NCI-H1048 (cell line): ENCODE measurements at places on chromosomes 2 and 18.

DNA sequence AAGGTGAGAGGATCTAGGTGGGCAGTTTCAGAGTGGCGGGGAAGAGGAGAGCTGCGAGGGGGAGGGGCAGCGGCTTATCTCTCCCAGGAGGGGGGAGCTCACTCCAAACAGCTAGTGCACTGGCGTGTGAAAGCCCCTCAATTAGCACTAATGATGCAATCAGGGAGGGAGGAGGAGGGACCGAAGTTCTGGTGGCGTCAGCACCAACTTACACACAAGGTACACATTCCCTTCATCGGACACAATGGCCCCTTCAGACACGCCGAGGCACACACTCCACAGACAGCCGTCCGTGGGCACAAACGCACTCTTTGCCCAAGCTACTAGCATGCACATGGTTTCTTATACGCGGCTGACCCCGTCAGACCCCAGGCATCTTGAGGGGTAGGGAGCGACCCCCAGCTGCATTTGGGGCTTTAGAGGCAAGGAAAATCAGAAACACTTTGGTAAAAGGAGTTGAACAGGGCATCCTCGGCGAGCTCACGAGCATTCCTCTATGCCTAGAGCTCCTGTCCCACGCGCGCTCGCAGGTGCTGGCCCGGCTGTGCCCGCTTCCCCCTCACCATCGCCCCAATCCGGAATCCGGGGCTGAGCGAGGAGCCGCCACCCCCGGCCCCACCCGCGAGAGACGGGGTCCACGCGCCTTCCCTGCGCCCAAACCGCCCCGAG, 868 bp upstream of the PKDCC start:
- no peak for DNase-seq

DNA sequence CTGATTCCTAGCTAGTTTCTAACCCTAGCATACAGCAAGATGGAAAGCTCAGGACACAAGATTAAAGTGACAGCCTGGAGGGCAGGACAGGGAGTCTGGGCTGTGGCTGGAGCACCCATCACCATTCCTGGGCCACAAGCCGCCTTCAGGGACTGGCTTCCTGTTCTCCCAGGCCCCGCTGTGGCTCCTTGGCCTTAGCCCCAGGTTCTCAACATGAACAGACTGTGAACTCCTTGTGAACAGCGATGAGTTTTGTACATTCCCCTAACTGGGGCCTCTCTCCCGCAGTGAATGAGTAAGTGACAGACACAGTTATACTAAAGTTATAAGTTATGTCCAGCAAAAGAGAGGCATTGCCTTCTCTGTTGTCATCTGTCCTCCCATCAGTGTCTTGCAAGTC, 35.9 kb upstream of the SLC14A1 start:
- DNase-seq: no peak

- DNase-seq: no peak
Measured at GRCh38 chr2:156476850-156477206, 40.6 kb downstream of the GPD2 start.

DNA sequence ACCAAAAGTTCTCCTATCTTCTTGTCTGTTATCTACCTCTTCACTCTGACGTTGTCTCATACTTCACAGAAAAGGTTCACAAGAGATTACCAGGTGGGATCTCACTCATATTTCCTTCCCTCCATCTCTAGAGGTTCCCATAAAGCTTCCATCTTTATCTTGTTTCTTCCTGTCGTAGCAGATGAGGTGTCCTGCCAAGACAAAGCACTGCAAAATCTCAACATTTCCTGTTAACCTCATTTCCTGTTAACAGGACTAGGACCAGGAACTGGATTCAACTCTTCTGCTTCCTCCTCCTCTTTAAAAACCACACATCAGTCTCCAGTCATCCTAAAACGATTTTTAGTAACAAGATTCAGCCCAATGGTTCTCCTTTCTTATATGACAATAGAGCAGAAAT, 512.8 kb upstream of the NRP2 start:
- DNase-seq: no peak

- DNase-seq: no peak
Measured at GRCh38 chr2:25692143-25692542, 18.8 kb upstream of the DTNB start.

DNA sequence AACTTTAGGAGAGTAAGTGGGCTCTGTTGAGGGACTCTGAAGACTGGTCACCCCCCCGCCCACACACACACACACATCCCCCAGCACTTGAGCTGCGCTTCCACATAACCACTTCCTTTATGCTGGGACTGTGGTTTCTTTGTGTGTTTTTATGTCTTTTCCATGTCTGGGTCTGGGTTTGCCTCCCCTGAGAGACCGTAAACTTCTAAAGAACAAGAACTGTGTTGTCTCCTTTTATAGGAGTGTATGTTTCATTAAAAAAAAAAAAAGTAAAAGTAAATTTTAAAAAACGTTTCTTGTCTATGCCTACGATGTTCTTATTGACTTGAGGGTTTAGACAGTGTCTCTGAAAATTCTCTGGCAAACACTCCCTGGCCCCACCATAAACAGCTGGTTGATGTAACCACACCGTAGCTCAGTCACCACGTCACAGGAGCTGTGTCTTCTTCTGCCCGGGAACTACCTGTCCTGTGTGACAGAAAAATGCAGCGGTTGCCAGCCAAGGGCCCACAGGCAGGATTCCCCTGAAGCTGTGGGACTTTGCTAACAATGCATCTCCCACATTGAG, 68.0 kb downstream of the KLHL29 start:
- DNase-seq: no peak

- no peak for DNase-seq
Measured at GRCh38 chr18:47944972-47945852, 14.8 kb upstream of the SMAD2 start.

DNA sequence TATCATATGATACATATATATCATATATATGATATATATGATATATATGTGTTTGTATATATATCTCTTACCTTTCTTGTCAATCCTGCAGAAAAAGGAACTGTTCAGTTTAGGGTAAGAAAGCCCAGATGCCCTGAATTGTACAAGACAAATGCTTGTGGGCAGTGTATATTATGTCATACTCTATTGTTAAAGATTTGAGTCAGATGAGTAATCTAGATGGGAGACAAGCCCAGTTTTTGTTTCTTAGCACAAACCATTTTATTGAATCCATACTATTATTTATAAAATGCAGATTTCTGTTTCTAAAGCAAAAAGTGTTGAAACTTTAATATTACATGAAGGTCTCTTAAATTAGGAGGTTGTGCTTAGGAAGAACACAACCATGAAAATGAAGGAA, 90.6 kb downstream of the VRK2 start:
- no peak for DNase-seq

DNA sequence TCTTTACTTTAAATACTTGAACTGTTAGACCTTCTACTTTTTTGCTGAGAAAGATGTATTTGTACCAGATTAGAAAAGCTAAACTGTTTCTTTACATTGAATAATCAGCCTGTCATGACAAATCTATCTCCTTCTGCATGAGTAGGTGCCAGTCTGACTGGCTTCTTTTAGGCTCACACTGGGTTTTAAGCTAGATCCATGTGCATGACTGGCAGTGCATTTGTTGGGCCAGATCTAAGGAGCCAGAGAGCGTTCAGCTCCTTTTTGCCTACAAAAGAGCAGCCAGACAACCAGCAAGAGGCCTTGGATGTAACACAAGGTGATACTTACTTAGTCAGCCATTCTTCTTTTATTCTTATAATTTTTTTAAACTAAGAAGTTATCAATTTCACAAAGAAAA, 82.0 kb upstream of the OTX1 start:
- DNase-seq: no peak

DNA sequence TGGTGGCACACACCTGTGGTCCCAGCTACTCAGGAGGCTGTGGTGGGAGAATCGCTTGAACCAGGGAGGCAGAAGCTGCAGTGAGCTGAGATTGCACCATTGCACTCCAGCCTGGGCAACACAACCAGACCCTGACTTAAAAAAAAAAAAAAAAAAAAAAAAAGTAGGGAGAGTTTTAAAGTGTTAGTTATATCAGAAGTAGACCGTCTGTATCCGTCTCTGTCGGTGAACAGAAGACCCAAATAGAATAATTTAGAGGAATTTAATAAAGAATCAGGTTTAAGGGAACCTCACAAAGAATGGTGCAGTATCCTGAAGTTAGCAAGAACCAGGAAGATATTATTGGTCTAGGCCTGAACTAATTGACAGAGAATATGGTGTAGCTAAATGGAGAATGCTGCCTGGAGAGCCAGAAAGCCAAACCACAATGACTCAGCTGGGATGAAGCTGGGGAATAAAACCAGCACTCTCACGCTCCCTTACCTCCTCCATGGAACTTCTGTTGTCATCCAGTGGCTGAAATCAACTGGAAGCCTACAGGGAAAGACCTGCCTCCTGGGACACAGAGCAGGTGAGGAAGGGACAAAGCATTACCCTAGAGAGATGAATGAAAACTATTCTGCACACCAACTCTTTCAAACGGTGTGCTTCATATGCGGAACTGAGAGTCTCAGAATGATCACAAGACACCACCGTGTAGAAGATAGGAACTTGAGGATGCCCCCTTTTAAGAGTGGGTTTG, 39.1 kb upstream of the PLEKHM3 start:
- DNase-seq: no peak

- no peak for DNase-seq
Measured at GRCh38 chr2:20484810-20485611, 38.1 kb downstream of the RHOB start.

DNA sequence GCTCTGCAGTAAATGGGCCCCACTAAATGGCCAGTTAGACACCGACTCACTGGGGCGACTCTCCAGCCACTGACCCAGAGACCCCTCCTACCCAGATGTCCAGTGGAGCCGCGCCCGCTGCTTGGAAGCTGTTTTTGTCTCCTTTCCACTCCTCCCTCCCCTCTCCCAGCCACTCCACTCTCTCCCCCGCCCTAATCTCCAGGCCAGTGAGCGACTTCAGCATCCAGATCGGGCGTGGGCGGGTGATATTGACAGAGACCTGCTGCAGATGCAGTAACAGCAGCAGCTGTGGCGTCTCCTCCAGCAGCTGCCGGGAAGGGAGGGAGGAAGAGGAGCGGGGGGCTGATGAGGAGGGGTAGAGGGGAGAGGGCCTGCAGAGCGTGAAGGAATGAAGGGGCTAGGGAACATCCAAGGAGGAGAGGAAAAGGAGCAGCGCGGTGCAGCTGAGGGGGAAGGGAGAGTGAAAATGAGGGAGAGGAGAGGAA, at the start of gene SCN7A:
Gene SCN7A (minus strand): TSS at position 110 of the 485 bp plus-strand sequence. CDS start 16,553 bp downstream, outside the sequence.
- DNase-seq: no peak

DNA sequence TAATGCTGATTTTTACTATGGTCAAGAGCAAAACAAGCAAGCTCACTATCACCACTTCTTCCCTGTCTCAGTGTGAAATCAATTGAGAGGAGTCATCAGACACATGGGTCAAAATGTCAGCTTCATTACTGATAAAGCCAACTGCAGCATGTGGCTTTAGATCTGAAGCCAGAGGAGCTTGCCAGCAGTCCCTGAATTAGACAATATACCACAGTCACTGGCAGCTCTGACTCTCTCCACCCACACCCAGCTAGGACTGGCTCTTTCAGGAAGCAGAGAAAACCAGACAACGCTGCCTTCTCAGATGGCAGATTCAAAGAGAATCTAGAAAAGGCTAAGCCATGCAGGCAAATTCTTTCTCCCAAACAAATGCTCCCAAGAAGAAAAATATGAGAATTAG, 20.0 kb upstream of the ASB18 start:
- DNase-seq: no peak

DNA sequence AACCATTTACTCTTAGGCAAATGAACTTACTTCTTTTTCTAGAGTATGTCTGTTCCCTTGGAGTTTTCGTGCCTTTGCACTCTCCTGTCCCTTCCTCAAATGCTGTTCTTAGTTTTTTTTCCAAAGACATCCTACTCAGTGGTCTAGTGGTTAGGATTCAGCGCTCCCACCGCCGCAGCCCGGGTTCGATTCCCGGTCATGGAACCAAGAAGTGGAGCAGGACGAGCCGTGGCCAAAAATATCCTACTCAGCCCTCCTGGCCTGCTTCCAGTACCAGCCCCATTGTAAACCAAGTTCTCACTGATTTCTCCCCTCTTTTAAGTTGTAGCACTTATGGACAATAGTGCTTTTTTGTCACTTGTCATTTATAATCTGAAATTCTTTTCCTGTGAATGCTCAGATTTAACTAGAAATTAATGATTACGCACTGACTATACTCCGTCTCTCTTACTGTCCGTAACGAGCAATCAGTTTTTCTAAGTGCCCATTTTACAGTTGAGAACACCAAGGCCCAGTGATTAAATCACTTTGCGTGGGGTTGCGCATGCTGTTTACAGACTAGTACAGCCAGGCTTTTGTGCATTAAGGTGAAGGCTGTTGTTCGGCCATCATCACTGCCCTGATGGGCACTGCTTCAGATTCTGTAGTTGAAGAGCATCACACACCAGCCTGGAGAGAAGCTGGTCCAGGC, 17.9 kb downstream of the GREB1 start:
- no peak for DNase-seq

GRCh38 chr2:181891258-181891965, at the start of gene ITPRID2:
ITPRID2 (plus strand) TSS chr2:181891730; CDS start chr2:181892067, 337 bp downstream.
- peak; percentile 69 for DNase-seq

DNA sequence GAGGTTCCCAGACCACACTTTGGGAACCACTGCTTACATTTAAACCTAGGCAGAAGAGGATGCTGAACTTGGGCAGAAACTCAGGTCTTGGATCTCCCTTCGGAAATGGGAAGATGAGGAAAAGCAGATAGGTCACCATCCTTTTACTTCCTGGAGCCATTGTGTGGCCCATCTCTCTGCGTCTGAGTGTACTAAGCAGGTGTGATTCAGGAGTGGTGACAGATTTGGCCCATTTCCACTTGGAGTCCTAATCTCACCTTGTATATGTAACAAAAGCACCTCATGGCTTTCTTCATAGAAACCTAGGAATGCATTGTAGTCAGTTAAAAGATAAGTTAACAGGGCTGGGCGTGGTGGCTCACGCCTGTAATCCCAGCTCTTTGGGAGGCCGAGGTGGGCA, 71.0 kb downstream of the PRKCE start:
- DNase-seq: no peak

DNA sequence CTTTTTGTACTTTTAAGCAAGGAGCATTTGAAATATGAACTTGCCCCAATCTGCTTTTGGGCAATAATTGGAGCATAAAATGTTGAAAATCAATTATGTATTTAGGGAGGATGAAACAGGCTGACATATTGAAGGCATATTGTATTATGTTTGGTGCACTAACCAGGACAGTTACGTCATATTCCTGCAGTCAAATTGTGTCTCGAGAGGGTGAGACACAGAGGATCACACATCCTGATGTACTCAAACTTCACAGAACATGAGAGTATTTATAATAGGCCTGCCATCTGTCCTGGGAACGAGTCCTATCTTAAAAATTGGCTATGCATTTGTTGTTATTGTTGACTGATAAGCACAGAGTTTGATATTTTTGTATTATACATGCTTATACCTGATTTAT, 44.7 kb downstream of the TANC1 start:
- no peak for DNase-seq

- no peak for DNase-seq
Measured at GRCh38 chr2:66987733-66988132, 409.4 kb upstream of the ETAA1 start.

GRCh38 chr2:71787476-71788185, 334.3 kb downstream of the DYSF start:
- no peak for DNase-seq

DNA sequence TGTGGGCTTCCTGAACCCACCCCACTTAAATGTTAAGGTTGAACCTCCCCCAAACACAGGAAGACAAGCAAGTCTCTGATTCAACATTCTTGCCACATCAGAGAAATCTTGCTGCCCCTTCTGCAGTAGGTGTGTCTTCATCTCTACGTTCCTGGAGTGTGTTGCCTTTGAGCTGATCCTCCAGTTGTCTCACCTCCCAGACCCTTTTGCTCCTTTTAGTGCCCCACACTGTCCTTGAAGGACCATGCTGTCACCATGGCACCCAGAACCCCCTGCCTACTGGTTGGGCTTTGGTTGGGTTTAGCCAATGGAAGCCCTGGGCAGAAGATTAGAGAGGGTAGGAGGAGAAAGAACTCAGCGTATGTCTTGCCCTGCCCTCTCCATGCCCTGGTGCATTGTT, 10.7 kb downstream of the CAB39 start:
- no peak for DNase-seq
